Fibroblast of skin of left quadriceps (primary cell): ENCODE measurements at places on chromosomes 2 and 18.

DNA sequence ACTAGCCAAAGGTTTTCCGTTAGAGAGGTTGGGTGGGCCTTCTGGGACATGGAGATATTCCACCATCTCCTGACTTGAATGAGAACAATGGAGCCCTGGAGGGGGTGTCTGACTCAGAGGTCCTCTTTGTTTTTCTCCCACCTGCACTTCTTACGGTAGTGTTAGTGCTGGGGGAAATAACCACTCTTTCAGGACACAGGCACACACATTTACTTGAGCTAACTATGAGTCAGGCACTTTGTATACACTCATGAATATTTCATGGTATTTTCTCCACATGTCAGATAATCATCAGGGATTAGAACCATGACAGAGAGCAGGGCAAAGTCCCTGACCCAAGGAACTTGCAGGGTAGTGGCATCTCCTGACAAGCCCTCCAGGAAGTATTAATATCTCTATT, 439.1 kb downstream of the TSN start:
- no peak for DNase-seq

DNA sequence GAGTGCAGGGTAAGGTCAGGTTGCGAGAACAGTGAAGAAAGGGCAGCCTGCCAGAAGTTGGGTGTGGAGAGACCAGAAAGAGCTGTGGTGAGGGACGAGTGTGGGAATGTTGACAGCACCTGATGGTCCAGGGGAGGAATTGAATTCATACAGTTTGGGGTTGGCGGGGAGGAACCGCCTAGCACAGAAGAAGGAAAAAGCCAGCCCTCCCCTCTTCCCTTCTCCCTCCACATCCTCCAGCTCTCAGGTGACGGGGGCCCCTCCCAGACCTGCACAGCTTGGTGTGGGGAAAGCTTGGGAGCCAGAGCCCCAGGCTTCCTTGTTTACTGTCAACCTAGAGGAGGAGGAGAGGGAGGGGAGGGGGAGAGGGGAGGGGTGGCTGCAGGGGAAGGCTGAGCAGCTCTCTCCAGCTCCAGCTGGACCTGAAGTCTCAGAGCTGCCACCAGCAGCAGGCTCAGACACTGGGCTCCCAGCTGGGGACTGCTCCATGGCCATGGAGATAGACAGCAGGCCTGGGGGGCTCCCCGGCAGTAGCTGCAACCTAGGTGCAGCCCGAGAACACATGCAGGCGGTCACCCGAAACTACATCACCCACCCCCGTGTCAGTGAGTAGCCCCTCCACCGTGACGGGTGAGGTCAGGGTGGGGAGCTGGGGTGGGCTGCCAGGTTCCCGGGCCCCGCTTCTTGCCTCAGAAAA, at the start of gene ATP6V1B1:
ATP6V1B1 (plus strand) TSS at position 433 of the 697 bp plus-strand sequence; CDS start at position 488, 55 bp downstream.
- DNase-seq = no peak

DNA sequence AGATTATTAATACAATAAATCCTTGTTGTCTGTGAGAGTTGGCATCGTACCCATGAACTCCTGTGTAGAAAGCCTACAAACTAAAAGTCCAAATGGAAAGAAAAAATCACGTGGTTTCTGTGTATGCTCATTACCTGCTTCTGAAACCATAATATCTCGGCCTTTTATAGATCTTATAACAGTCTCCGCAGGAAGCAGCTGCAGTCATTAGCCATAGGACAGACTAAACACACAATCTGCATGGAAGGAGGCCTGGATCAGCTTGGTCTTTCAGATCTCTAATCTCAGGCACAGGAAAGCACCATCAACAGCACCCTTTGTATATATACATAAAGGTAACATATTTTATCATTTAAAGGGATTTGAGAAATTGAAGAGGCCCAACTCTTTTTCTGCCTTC, 508.9 kb upstream of the TCF4 start:
- no peak for DNase-seq

- no peak for DNase-seq
Observed at GRCh38 chr2:67671464-67672450, 274.6 kb downstream of the ETAA1 start.

GRCh38 chr2:16100006-16100405, 159.7 kb downstream of the MYCN start:
- DNase-seq = no peak

GRCh38 chr2:128410758-128411215, 92.1 kb upstream of the HS6ST1 start:
- no peak for DNase-seq
